ENCODE measurements at places on chromosomes 11 and 22. TPM values are rescaled to one million over a fixed set of nuclear protein-coding genes. Genes with fewer than 3 reads are reported as not detected.

OR51I1 gene
- total RNA-seq = 5.0 TPM

- H3K36me3 ChIP-seq = no peaks in the 10 kb centered on the region
- no peak overlapping the region for H3K27ac ChIP-seq
- no peak overlapping the region for H3K4me3 ChIP-seq
- H3K27me3 ChIP-seq = no peaks in the 10 kb centered on the region
- no peaks in the 10 kb centered on the region for H3K4me1 ChIP-seq
Measured at GRCh38 chr11:109954534-109954933, 138.7 kb upstream of the ZC3H12C start.

HEPN1 gene
- not detected for total RNA-seq

LSP1 gene
- total RNA-seq = 22.6 TPM

OR6M1 gene
- not detected for total RNA-seq

DNA sequence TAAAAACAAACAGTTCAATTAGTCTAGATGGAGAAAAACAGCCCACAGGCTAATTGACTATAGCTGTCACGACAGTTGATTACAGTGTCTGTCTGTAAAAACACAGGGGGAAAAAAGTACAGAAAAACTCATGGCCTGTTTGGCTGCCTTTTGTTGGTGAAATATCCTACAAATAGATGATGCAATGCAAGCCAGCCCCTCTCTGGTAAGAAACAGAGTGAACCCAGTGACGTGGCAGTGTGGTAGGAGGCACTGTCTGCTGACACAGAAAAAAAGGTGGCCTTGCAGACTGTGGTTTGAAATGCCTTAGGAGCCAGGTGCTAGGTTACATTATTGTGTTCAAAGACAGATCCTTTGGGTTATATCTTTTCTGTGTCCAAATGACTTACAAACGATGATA lies 431.4 kb upstream of the CCDC90B start:
- no peaks in the 10 kb centered on the region for H3K36me3 ChIP-seq
- H3K27me3 ChIP-seq = no peaks in the 10 kb centered on the region
- no peaks in the 10 kb centered on the region for H3K4me1 ChIP-seq
- H3K4me3 ChIP-seq = no peak overlapping the region
- DNase-seq = no peak
- H3K27ac ChIP-seq = no peak overlapping the region
